DMS79 treated with DMSO at 0.1 percent for 48 hours (cell line): ENCODE measurements at places on chromosomes 1 and 21.

GRCh38 chr1:204190212-204191211 is 5.8 kb downstream of the KISS1 start:
- peak; percentile 38 for DNase-seq

DNA sequence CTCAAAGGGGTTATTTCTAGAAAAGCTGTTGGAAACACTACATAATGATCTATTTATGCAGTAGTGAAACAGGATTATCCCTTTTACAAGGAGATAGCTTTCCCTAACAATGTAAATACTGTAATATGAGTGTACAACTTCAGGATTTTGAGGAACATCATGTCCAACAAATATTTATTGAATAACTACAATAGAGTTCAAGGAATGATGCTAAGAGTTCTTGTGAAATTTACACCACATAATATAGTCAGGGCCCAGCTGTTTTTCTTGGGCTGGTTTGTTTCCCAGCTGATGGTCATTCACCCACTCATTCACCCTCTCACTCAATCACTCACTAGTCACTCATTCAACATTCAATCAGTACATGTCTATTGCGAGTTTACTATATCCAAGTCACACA is 12.3 kb upstream of the LYPLAL1 start:
- no peak for DNase-seq

DNA sequence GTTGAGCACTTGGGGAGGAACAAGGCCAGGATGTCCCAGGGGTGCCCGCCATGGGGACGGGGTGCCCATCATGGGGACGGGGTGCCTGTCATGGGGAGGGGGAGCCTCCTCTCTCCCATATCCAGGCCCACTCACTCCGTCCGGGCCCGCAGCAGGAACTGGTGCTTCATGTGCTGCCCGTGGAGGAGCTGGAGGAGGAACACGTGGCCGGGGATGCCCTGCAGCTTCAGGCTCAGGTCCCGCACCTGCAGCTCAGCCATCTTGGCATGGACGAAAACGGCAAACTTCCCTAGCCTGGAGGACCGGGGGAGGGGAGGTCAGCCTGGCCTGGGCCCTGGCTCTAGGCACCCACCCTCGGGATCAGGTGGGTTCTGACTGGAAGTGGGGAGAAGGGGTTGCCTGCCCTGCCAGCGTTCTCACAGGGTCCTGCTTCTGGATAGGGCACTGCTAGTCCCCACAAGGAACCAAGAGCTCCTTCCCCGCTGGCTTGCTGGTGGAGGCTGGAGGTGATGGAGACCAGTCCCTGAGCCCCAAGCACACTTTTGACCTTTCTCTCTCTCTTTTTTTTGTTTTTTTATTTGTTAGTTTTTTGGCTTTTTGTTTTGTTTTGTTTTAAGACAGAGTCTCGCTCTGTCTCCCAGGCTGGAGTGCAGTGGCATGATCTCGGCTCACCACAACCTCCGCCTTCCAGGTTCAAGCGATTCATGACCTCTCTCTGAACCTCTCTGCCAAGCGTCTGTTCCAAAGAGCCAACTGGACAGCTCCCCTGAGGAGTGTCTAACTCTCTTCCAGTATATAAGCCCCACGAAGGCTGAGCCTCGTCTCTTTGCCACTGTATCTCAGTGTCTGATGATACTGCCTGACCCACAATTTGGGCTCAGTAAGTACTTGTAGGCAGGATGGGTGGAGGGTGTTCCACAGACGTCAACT is 9.9 kb downstream of the ARHGEF19 start:
- no peak for DNase-seq

- DNase-seq = no peak
These were observed 15.0 kb upstream of the ERMAP start for GRCh38 chr1:42801832-42802473.

GRCh38 chr1:17134034-17134433 is 14.8 kb upstream of the PADI2 start:
- DNase-seq = no peak

GRCh38 chr1:97385536-97386277 is 535.1 kb downstream of the DPYD start:
- DNase-seq = no peak

GRCh38 chr1:186188004-186188539 is 187.0 kb downstream of the TPR start:
- no peak for DNase-seq
